Kasumi-1 (cell line): ENCODE measurements at places on chromosomes 11 and 22.

- no peak for DNase-seq
Observed at GRCh38 chr11:8075119-8075726, 5.8 kb upstream of the TUB start.

- DNase-seq, result no peak
Observed at GRCh38 chr11:74370123-74370522, 28.1 kb downstream of the PGM2L1 start.

GRCh38 chr11:66589996-66590675 lies 2.7 kb downstream of the CCDC87 start:
- DNase-seq, result no peak

DNA sequence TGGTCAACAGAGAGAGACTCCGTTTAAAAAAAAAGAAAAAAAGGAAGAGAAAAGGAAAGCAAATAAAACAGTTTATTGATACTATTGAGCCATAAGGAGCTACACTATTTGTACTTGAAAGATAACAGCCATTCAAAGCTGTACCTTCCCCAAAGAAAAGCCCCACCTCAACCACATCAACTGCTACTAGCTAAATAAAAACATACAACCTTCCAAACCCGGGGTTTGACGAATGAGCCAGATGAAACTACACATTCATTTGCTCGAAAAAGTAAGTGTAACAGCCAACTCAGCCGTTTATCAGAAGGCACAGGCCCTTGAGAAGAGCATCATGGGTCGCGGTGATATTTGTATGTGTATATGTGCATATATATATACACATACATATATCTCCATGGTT lies 78.4 kb downstream of the SIK3 start:
- no peak for DNase-seq

GRCh38 chr22:46678785-46679700 lies 58.9 kb downstream of the GRAMD4 start:
- DNase-seq, result no peak

DNA sequence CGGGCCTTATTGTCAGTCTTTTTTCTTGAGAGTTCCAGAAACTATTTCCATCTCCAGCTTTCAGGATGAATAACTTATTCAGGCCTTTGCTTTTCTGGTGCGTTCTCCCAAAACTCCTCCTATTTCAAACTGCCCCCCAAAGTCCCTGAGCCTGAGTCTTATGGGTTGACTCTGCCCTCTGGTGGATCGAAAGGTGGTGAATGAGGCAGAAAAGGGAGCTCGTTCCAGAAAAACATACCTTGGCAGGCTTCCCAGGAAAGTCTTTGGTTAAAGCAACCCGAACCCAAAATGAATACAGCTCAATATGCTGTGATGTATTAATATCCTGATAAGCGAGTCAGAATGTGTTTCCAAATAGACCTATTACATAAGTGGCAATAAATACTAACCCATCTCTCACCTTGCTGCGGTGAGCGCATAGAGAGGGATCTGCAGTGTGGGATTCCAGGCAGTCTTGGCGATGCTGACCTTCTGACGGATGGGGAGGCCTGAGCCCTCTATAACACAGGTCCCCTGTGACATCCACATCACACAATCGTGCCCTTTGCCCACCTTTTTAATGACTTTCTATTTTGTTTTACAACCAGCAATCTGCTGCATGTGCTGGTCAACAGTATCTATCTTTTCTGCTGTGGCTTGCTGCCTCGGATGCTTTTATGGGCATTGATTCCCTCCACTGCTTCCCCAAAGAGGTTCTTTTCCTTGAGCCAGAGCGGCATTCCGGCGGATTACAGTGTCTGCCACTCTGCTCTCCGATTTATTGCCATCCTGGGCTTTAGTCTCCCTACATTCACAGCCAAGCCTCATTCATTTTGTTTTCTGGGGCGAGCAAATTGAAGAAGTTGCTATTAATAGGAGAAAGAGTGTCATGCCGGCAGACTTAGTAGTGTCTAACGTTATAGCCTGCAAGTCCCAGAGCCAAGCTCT lies 756.8 kb downstream of the NTM start:
- no peak for DNase-seq

DNA sequence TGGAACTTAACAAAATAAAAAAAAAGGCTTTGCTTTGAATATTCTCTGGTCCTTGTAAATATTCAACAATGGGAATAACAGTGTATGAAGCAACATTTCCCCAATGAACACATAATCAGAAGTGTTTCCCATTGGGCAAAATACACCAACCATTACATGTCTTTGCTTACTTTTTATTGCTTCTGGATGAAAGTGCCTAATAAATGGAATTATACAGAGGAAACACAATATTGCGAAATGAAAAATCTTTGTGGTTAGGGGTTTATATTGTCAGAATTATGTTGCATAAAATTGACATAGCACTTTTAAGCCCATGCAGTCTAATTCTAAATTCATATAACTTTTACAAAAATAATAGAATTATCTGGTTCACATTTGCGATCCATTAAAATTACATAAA lies 386.4 kb downstream of the DCDC1 start:
- no peak for DNase-seq

DNA sequence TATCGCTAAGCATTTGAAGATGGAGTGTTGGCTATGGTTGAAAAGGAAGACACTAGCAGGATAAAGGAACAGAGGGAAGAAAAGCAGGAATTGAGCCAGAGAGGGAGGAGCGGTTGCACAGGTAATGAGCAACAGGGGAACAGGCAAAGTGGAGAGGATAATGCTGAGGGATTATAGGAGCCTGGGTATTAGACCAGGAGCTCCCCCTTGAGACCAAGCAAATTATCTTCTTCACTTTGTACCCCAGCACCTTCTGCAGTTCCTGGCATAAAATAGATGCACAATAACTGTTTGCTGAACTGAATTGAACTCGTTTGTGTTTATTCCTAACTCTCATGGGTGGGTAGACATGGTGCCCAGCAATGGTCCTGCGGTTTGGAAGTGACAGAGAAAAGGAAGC lies 54.6 kb upstream of the OR5P2 start:
- peak; percentile 1 for DNase-seq

DNA sequence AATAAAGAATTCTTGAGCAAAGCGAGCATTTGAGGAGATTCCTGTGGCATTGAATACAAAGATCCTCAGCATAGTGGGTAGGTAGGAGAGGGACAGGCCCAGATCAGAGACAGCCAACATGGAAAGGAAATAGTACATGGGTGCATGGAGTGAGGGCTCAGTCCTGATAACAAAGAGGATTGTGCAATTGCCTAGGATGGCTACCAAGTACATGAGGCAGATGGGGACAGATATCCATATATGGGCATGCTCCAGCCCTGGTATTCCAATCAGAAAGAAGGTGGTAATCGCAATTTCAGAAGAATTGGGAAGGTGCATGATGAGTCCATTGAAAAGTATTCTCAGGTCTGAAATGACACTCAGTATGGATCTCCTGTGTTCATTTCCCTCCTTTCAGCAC lies 8.6 kb downstream of the OR51T1 start:
- DNase-seq, result no peak
